ENCODE measurements at places on chromosomes 6 and 20. TPM values are rescaled to one million over a fixed set of nuclear protein-coding genes. Genes with fewer than 3 reads are reported as not detected.

CCN2 gene
- 33.0 TPM for total RNA-seq

NOTCH4 gene
- total RNA-seq: 23.0 TPM

MAK gene
- total RNA-seq: 0.14 TPM

RFX6 gene
- not detected for total RNA-seq

SNTA1 gene
- 202 TPM for total RNA-seq

HLA-DMB gene
- 9.1 TPM for total RNA-seq

MAP3K5 gene
- 44.1 TPM for total RNA-seq

CLDN20 gene
- total RNA-seq: not detected

SLC17A4 gene
- not detected for total RNA-seq

DNA sequence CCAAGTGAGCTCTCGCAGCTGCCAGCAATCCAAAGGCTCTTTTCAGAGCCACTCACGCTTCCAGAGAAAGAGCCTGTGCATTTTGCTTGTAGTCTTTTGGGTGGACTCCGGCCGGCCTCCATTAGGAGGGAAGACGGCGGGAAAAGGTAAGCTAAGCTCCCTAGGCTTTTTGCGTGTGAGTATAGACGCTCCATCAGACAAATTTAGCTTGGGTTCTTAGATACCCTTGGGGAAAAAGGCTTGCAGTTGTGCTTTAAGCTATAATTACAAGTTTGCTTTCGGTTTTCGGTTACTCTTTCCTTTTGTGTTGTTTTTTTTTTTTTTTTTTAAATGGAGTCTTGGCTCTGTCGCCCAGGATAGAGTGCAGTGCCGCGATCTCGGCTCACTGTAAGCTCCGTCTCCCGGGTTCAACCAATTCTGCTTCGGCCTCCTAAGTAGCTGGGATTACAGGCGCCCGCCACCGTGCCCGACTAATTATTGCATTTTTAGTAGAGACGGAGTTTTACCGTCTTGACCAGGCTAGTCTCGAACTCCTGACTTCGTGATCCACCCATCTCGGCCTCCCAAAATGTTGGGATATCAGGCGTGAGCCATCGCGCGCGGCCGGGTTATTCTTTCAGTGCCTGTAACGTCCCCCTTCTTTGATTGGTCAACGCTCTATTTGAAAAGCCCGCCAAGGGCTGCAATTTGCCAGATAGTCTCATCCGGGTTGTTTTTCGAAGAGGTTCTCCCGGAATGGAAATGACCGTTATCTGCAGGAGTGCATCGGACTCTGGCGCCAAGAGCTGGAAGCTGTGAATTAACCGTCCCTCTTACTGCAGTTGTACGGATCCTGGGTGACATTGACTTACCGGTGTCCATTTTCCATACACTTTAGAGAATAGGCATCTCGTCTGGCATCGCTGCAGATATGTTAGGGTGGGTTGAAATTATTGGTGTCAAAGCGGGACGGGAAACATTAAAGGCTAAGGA, 18.1 kb downstream of the OR2B2 start:
- DNase-seq: peak; percentile 83

GRCh38 chr6:78844899-78845298, 22.5 kb upstream of the IRAK1BP1 start:
- DNase-seq: no peak

- no peak for DNase-seq
Observed at GRCh38 chr6:6788394-6789032, 200.0 kb downstream of the LY86 start.

- DNase-seq: no peak
Observed at GRCh38 chr6:41744236-41744787, 2.9 kb downstream of the PGC start.

- no peak for DNase-seq
Observed at GRCh38 chr6:71900642-71901041, 14.3 kb downstream of the RIMS1 start.

- no peak for DNase-seq
Observed at GRCh38 chr6:144678844-144679243, 393.7 kb downstream of the UTRN start.

DNA sequence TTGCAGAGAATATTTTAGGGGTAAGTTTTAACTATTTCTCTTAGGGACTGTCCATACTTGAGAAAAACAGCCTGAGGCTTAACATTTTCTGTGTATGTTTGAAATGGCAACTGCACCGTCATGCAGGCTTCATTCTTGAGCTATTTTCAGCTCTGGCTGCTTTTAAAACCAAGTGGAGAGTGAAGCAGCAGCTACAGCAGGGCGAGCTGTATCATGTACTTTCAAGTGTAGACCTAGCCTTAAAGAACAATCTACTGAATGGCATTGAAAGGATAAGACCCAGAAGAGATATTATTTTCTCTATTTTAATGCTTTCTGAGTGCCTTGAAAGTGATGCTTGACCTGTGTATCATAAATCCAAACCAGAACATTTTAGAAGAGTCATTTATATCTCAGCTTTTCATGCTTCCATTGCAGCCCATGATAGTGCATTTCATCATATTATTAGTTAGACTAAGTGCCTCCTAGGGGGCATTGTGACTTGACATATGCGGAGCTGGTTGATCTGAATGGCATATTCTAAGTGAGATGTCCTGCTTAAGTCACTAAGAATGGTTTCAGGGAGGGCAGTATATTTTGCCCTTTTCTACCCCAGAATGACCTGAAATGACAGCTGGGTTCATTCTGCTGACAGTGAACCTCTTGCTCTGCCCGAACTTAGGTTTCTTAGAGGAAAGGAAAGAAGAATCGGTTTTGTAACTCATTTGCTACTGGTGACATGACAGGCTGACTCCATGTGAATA, 85.3 kb downstream of the NKAIN2 start:
- DNase-seq: no peak

DNA sequence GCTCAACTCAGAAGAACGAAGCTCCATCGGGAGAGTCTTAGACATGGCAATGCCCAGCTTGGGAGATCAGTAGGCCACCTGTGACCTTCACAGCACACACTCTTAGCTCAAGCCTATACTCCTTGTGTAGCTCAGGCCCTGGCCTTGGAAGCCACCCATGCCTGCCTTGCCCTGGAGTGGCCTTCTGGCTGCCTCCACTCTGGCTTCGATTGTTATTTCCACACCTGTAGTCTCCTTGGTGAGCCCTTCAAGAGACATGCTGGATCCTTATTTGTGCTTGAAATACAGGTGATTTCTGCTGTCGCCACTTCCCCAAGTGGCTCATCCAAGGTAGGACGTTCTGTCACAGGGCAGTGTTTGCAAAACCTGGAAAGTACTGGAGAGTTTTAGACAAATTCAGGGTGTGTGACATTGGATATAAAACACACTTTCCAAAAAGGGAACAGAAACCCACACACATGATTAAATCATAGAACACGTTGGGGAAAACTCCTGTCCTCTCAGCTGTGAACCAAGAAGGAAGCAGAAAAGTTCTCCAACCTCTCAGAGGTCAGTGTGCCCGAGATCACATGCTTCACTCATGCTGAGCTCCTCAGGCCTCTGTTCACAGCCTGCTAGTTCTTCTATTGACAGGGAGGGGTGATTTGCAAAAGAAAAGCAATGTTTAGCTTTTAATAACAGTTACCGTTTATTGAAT, 391.8 kb downstream of the CDC5L start:
- no peak for DNase-seq

- DNase-seq: no peak
Observed at GRCh38 chr20:10665027-10665561, 8.7 kb downstream of the JAG1 start.

DNA sequence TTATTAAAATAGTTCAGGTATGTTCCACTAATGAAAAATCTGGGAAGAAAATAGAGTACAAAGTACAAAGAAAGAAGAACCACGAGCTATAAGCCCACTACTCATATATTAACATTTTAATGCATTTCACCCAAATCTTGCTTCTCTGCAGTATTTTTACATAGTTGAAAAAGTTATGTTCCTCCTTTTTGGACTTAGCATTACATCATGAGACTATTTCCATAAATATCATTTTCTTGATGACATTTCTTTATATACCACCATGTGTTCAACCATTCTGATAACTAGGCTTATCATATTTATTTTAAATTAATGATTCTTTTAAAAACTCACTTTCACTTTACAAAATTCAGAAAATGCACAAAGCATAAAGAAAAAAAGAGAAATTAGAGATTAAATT, 3.0 kb downstream of the IPCEF1 start:
- DNase-seq: no peak

GRCh38 chr6:14827354-14827753, 418.5 kb upstream of the JARID2 start:
- no peak for DNase-seq

GRCh38 chr6:163897030-163897429, 482.5 kb downstream of the QKI start:
- no peak for DNase-seq

DNA sequence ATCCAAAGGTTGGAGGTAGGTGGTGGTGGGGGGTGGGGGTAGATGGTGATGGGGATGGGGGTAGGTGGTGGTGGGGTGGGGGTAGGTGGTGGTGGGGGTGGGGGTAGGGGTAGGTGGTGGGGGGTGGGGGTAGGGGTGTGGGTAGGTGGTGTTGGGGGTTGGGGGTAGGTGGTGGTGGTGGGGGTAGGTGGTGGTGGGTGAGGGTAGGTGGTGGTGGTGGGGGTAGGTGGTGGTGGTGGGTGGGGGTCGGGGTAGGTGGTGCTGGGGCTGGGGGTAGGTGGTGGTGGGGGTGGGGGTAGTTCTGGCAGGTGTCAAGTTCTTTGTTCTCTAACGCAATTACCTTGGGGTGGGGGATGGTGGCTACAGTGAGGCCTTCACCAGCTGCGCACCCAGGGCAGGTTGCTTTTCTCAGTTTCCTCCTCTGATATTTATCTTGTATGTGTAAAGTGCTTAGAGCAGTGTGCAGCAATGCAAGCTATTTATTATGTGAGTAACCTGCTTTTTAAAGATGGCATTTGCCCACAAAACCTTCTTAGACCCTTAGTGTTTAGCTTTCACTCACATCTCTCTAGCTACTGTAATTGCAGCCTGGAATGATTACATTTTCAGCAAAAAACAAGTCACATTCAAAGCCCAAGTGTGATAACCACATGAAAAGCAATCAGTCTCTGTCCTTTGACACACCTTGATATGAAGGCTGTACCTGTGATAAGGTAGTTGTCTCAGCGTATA, 8.2 kb upstream of the CCDC167 start:
- DNase-seq: no peak

DNA sequence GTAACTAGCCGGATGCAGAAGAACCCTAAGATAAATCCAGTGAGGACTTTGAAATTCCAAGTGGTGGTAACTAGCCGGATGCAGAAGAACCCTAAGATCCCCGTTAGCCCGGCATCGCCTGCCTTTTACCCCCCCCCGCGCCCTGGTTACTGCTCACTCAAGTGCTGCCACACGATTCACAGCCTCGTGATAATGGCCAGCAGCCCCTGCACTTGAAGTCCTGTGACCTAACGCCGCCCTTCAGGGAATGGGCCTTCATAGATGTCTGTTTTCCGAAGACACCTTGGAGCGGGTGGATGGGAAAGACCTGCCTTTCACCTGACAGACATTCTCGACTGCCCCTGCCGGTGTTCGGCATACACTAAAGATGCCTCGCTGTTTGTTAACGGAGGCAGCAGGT, 127.9 kb downstream of the HUS1B start:
- DNase-seq: no peak

DNA sequence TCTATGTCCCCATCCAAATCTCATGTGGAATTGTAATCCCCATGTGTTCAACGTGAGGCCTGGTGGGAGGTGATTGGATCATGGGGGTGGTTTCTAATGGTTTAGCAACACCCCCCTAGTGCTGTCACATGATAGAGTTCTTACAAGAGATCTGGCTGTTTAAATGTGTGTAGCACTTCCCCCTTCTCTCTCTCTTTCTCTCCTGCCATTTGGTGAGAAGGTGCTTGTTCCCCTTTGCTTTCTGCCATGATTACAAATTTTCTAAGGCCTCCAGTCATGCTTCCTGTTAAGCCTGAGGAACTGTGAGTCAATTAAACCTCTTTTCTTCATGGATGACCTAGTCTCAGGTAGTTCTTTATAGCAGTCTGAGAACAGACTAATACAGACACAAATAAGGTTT, 165.4 kb downstream of the OGFRL1 start:
- DNase-seq: no peak

DNA sequence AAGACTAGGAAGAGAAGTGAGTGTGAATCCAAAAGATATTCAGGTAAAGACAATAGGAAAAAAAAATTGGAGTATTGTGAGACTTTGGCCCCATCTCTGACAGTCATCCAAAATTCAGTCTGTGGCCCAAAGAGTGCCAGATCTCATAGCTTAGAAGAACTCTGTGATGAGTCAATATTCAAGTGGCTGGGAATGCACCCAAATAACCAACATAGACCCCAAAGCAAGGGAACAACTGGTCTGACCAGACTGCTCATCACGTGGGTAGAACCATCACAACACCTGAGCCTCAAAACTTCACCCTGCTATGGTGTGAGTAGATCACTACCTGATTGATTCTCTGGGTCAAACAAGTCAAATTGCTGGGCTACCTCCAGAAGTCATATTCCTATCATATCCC, 51.1 kb upstream of the TRDN start:
- DNase-seq: no peak

DNA sequence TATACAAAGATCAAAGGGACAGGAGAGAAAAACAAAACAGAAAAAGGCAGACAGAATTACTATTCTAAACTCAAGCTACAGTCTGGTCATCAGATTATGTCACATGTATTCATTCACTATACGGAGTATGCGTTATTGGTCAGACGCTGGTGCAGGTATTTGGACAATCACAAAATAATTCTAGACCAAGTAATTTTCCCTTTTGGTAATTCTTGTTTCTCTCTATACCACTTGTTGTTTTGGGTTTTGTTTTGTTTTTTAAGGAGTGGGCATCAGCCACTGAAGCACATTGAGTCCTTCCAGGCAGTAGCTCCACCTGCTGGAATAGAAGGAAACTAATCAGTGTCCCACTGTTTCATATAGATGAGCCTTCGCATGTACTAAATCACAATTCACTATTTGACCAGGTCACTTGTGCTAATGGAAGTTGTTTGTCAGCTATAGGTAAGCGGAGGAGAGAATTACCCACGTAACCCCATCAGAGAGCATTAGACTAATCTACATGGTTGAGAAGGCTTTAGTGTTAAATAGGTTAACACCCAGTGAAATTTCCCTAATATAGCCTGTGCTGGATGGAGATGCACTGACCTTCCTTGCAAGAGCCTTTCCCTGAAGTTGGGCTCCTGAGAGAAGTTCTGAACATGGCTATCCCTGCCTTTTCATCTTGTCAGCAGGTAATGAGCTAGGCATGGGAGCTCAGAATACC, 77.9 kb downstream of the TNFAIP3 start:
- no peak for DNase-seq

DNA sequence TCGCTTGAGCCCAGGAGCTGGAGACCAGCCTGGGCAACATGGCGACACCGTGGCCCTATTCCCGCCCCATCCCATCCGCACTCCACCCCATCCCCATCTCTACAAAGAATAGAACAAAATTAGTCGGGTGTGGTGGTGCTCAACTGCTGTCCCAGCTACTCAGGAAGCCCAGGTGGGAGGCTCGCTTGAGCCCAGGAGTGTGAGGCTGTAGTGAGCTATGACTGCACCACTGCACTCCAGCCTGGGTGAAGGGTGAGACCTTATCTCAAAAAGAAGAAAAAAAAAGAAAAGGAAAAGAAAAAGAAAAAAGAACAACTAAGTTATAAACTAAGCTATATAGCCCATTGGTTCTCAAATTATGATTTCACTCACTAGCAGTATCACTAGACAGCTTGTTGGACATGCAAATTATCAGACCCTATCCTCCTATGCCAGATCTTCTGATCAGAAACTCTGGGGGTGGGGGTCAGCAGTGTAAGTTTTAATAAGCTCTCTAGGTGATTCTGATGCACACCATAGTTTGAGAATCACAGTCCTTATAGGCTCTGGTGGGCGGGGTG, 491 bp upstream of the ITCH start:
- no peak for DNase-seq

- no peak for DNase-seq
Observed at GRCh38 chr6:79152269-79152737, 74.2 kb upstream of the PHIP start.

- no peak for DNase-seq
Observed at GRCh38 chr6:131549811-131550210, 23.2 kb upstream of the ARG1 start.

All from left ventricle myocardium inferior (tissue), 1 donor.